ENCODE measurements at places on chromosomes 1 and 21.

DNA sequence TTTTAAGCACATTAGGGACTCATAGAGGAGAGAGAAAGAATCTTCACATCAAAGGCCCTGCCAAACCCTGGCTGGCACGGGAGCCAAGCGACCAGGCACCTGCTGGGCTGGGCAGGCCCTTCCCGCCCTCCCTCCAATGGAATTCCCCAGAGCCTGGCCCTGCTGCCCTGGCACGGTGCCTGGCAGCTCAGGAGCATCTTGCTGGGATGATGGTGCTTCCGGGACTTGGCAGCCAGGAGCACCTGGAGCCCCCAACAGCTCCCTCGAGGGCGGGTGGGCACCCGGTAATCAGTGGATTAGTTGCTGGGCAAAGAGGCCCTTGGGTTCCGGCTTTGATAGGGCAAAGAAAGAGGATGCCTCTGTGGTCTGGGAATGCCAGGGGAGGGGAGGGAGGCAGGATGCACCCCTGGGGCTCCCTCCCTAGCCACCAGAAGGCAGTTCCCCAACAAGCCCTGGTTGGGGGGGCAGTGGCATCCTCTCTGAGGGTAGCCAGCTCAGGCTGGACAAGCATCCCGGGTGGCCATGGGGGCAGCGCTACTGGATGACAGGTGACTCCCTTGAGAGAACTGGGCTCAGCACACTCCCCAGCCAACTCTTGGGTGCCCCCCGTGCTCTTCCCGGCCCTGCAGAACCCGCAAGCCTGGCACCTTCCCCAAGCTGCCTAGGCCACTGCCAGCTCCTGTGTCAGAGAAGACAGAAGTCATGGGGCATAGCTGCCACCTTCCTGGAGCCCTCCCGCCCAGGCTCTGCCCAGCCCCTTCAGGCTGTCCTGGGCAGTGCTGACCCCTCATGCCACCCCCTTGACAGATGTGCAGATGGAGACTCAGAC is 26.4 kb downstream of the KRTAP10-1 start:
- no peak for DNase-seq

- peak; percentile 45 for DNase-seq
Measured at GRCh38 chr21:38472412-38473108, 25.7 kb downstream of the ERG start.

DNA sequence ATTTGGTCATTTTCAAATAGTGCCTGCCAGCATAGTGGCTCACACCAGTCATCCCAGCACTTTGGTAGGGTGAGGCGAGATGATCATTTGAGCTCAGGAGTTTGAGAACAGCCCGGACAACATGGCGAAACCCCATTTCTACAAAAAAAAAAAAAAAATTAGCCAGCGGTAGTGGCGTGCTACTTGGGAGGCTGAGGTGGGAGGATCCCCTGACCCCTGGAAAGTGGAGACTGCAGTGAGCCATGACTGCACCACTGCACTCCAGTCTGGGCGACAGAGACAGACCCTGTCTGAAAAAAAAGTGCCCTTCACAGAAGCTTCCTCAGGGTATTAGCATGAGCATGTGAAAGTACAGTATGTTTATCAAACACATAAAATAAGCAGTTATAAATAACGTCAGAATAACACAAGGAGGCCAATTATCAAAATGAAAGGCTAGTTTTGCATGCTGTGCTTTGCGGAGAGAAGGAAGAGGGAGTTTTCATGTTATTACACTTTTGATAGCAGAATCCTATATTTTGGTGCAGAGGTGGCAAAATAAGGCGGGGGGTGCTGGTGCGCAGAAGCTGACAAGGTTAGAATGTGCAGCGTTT is 781 bp upstream of the METTL13 start:
- no peak for DNase-seq

DNA sequence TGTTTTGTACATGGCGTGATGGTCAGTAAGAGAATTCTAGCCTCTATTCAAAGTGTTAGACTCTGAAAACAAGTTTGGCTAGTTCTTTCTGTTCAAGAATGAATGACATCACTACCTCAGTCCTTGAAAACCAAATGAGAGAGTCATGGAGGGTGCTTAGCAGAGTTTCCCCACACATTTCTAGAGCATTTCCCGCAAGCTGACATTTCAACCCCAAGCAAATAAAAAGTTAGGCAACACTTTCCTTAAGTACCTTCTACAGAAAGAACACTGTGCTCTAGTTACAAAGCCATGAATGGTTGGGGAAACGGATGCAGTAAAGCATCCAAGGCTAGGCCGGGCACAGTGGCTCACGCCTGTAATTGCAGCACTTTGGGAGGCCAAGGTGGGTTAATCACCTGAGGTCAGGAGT is 47.9 kb upstream of the SLC44A3 start:
- no peak for DNase-seq

DNA sequence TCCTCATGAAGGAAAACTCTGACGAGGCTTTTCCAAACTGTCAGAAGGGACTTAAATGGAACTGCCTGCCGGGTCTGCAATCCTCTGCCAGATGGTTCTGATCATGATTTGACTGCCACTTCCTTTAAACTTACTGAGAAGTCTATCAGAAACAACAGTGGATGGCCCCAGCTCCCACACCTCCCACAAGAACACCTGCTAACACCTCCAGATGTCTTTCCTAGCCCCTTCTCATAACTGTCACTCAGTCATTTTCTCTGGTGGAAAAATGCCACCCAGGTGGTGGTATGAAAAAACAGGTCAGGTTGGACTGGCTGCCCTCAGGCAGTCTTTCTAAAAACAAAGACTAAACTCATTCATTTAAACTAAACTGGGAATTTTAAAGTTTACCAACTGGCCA is 66.7 kb upstream of the ABCD3 start:
- no peak for DNase-seq

DNA sequence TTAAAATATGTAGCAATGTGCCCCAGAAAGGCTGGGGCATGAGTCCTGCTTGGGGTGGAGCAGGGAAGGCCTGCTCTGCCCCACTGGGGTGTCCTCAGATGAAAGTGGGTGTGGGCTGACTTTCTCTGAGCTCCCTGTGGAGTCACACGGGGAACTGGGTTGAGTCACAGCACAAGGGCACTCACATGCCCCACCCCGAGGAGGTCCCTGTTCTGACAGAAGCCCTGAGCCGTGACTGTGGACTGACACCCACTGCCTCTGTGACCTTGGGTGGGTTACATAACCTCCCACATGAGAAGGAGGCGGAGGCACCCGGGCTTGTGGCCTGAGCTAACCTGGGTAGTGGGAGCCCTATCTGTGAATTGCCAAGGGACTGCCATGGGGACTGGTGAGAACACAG is 52.5 kb upstream of the TINAGL1 start:
- DNase-seq, result no peak

- DNase-seq, result no peak
Measured at GRCh38 chr1:247165674-247166073, 6.1 kb downstream of the ZNF124 start.

- DNase-seq, result no peak
Measured at GRCh38 chr1:119974013-119974412, 77.7 kb upstream of the ADAM30 start.

GRCh38 chr1:177631770-177632169 is 338.1 kb downstream of the SEC16B start:
- DNase-seq, result no peak

- DNase-seq, result no peak
Measured at GRCh38 chr1:1303736-1304135, 4.0 kb downstream of the ACAP3 start.

GRCh38 chr1:239139801-239140200 is 246.6 kb upstream of the CHRM3 start:
- no peak for DNase-seq

DNA sequence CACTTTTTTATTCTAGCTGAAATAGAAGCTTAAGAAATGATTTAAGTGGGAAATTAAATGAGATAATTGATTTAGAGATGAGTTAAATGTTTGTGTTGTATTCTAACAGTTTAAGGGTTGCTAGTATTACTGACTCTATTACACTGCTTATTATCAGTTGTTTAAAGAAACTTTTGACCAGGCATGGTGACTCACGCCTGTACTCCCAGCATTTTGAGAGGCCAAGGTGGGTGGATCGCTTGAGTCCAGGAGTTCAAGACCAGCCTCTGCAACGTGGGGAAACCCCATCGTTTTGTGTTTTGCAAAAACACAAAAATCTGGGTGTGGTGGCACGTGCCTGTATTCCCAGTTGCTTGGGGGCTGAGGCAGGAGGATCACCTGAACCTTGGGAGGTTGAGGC is 14.2 kb downstream of the CLIC4 start:
- DNase-seq, result no peak

GRCh38 chr1:77475641-77476040 is 193.8 kb downstream of the AK5 start:
- DNase-seq, result no peak

GRCh38 chr1:24502709-24503058 is at the start of gene RCAN3:
RCAN3 (plus strand) TSS chr1:24502836; CDS start chr1:24514373, 11,537 bp downstream.
- peak; percentile 98 for DNase-seq

DNA sequence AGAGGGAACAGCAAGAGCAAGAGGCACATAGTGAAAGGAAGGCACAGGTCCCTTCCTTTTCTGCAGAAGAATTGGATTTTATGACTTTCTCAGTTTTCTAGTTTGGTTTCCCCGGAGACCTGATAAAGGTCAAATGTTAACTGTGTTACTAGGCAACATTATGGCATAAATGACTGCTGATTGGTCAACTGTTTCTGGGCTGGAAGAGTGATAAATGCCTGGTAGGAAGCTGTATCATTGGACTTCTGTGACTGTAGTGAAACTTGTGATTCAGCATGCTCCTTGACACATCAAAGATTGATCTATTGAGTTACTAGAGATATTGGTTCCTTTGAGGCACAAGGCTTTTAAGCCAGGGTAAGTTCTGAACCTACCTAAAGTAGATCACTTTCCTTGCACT is 55.7 kb downstream of the LRRC8C start:
- DNase-seq, result no peak

DNA sequence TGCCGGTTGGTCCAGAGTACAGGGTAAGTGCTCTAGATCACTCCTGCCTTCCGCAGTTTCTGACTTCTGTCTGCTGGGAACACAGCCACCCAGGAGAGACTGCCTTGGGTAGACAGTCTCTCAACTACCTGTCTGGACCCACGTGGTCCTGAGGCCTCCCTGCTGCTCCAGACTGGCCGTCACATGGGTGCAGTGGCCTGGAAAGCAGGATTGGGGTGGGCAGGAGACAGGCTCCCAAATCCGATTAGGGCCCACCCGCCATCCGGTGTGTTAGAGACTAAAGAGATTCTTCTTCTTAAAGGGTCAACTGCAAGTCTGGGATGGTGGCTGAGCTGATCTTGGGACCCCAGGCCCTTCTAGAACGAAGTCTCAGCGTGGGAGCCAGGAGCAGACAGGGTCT is 105.5 kb downstream of the EBNA1BP2 start:
- DNase-seq, result no peak

GRCh38 chr21:25005388-25005787 is 601.9 kb downstream of the MRPL39 start:
- DNase-seq, result no peak

GRCh38 chr1:193914871-193915270 is 728.5 kb upstream of the B3GALT2 start:
- no peak for DNase-seq

DNA sequence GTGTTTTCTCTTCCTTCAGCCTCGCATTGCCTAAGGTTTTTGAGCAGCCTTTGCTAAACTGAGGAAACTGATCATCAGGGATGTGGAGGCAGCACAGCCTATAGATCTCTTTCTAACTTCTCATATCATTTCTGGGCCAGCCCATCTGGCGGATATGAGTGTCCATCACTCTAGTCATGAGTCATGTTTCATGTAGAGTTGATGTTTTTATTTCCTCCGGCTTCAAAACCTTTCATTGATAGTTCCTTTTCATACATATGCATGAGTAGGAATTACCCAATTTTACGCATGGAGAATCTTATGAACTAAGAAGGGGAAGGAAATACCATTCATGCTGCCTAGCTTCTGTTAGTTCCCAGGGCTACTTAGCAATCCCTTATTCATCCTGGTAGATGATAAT is 66.3 kb downstream of the SPATA46 start:
- DNase-seq, result no peak

DNA sequence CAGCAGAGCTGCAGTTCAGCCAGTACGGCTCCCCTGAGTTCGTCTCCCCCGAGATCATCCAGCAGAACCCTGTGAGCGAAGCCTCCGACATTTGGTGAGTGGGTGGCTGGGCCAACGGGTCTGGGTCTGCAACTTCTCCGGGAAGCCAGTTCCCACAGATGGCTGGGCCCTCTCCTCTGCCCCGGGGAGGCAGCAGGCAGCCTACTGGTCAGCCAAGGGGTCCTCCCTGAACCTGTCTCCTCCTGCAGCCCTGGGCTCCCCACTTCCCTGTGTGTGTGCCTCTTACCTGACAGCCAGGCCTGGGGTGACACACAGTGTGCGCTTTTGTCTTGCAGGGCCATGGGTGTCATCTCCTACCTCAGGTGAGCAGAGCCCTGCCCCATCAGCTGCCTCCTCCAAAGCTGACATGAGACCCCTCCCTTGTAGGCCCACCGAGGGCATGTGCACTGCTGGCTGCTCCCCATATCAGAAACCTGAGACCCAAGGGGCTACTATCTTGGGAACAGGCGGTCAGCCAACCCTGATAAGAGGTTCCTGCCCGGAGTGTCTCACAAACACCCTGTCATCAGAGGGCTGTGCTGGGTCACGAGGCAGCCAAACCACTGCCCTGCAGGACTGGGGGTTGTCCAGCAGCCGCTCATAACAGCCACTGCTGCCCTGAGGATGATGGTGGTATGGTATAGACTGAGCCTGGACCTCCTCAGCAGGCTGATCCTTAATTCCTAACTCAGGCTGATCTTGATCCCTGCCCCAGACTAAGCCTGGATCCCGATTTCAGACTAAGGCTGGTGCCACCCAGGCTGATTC is 37.6 kb downstream of the TRIM11 start:
- DNase-seq, result peak; percentile 95

DNA sequence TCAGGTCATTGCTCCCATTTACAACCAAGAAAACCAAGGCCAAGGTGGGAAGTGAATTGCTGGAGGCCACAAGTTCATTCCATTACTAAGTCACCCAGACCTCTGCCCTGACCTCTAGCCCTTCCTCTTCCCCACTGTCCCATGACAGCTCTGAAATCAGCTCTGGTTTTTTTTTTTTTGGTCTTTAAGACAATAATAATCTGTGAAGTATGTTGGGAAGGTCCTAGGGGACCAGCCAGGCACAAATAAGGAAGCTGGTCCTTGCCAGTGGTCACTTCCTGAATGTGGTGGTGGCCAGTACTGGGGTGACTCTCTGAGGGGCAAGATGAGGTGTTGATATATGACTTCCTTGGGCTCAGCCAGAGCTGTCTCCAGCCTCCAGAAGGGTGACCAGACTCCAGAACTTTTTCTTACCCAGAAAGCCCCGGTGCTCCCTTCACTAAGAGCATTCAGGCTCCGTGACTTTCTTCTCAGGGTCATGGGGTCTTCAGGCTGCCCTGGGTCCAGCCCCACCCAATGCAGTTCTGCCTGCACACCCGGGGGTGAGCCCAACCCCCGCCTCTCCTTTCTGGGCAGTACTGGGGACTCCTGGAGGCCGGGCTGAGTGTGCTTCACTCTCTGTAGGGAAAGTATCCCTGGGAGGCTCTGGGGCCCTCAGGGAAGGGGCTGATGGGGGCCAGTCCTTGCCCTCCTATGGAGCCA is 159.6 kb downstream of the PTPRU start:
- no peak for DNase-seq

GRCh38 chr21:42406866-42407265 is 3.2 kb downstream of the UBASH3A start:
- DNase-seq, result no peak

- no peak for DNase-seq
Measured at GRCh38 chr1:172404121-172404520, 16.4 kb upstream of the C1orf105 start.

All from osteoblast (primary cell).